Mucosa of descending colon (tissue), 3 donors: ENCODE measurements at places on chromosomes 12 and 14. TPM values are rescaled to one million over a fixed set of nuclear protein-coding genes. Genes with fewer than 3 reads are reported as not detected.

- no peak for DNase-seq
These were observed 409.0 kb downstream of the DAD1 start for GRCh38 chr14:22180045-22180444.

DNA sequence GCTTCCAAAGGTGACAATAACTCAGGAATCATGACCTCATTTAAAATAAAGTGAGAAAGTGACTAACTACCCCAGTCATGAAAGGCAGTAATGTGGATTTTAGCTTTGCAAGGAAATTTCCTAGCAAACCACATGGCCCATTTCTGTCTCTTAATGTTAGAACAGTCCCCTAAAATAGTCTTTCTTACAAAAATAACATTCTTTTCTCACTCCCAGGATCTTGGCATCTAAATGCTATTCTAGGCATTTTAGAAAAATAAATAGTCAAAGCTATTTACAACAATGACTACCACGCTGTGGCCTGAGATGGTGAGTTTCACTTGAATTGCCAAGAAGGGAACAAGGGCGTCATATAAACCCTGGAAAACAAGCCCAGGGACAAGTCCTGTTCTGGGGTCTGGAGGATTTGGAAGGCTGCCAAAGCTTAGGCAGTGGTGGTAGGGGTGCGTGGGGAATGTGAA lies 101.2 kb upstream of the CCDC175 start:
- no peak for DNase-seq

COA8 gene
- 29.3 TPM for total RNA-seq

LTBR gene
- total RNA-seq, result 114 TPM

GRCh38 chr12:50841716-50842531 lies 802 bp upstream of the TMPRSS12 start:
- no peak for DNase-seq

GRCh38 chr12:116878567-116879508 lies 2.4 kb downstream of the HRK start:
- DNase-seq, result peak; percentile 69

DNA sequence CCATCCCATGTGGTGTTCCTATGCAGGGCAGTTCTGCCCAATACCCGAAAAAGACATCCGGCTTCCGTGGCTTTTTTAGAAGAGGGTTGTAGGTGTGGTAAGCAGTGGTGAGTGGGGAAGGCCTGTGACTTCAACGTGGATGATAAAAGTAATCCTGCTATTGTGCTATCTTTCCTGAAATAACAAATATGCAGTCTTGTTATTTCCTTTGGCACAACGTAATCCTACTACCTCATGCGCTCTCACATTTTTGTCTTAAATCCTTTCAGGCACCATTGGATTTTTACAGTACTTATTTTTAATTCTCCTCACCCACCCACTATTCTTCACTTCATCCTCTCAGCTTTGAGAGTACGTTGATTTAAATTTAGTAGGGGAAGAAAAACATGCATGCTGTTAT lies 96.8 kb downstream of the IPO8 start:
- DNase-seq, result no peak

DNA sequence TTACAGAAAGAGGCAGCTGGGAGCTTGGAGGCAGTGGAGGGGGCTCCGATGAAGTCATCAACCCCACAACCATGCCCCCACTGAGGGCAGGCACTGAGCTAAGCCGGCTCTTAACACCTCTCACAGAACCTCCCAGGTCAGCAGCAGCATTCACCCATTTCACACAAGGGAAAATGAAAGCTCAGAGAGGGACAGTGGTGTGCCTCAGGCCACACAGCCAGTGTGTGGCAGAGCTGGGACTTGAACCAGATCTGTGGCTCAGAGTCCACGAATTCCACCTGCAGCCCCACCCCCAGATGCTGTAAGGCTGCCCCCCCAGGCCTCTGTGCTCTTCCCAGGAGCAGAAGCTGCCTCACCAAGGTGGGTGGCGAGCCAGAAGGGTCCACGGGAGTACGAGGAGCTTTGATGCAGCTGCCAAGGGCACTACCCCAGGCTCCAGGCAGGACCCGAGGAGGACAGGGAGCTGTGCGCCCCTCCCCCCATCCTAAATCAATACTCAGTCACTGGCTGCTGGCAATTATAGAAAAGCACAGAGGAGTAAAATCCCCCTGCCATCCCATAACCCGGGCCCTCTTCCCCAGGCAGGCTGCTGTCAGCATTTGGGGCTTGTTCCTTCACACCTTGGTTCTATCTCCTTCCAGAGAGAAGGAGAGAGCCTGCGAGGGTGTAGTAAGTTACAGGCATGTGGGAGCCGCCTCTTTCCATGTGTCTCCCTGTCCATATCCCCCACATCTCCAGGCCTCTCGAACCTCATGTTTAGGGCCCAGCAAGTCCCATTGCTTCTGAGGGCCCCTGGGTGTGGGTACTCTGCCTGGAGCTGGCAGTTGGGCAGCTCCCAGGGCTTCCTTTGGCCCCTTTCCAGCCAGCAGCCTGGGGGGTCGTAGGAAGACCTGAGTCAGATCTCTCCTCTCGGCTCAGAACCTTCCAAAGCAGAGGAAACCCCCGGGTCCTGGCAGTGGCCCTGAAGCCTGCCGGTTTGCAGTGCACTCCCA lies 47.6 kb downstream of the FAM222A start:
- DNase-seq, result no peak

- DNase-seq, result no peak
These were observed 22.7 kb downstream of the ITPR2 start for GRCh38 chr12:26810330-26810729.

RNF31 gene
- 66.2 TPM for total RNA-seq

DBX2 gene
- total RNA-seq, result not detected

GRCh38 chr12:124385219-124385969 lies 90.5 kb downstream of the RFLNA start:
- no peak for DNase-seq

- no peak for DNase-seq
These were observed 85.7 kb downstream of the KIF26A start for GRCh38 chr14:104224131-104224505.

DNA sequence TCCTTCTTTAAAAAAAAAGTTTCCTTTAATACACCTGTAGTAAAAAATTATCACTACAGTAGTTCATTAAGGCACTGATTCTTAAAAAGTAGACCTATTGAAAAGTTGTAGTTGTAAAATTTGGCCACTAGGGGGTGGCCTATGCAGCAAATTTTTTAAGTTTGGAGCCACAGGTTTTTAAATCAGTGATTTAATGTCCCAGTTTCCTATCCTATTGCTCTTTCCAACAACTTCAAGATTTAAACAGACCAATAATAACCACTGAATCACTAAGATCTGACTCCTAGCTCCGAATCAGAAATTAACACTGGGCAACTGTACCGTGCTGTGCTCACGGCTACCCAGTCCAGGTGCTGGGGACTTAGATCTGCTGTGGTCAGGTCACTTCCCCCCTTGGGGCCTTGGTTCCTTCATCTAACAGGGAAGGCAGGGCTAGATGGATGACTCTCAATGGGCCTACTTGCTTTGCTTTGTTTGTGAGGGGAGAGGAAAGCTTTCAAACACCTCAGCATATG lies 279.3 kb downstream of the MED13L start:
- no peak for DNase-seq

DNA sequence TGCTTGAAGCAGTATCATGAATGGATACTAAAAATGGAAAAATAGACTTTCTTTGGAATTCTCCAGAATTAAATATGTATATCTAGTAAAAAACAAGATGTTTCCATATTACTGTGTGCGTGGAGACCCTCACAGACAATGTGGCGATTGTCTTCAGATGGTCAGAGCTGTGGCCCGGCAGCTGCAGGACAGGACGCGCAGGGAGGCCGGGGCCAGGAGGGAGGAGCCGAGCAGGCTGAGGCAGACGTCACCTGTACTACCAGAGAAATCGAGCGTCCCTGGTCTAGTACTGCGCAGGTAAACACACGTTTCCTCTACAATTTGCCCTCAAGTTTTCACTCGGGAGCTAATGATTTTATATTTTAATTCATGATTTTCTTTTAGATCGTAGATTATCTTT lies 22.8 kb downstream of the DDX51 start:
- DNase-seq, result no peak

GRCh38 chr14:76917745-76918255 lies 91.6 kb downstream of the LRRC74A start:
- DNase-seq, result no peak

DNA sequence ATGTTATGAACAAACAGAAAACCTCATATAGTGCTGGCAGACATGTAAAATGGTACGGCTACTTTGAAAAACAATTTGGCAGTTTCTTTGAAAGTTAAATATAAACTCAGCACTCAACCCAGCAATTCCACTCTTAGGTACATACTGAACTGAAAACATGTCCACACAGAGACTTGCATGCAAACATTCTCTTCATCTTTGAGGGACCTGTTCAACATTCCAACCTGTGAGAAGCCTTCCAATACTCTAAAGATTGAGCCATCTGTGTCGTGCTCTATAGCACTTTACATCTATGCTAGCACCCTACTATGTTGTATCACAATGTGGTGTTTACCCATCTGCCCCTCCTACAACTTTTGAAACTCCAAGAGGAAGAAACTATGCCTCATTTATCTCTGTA lies 79.3 kb downstream of the DNAI7 start:
- DNase-seq, result no peak

KRT72 gene
- total RNA-seq, result not detected

PTGER2 gene
- total RNA-seq, result 8.1 TPM

ARHGAP5 gene
- 94.7 TPM for total RNA-seq

DNA sequence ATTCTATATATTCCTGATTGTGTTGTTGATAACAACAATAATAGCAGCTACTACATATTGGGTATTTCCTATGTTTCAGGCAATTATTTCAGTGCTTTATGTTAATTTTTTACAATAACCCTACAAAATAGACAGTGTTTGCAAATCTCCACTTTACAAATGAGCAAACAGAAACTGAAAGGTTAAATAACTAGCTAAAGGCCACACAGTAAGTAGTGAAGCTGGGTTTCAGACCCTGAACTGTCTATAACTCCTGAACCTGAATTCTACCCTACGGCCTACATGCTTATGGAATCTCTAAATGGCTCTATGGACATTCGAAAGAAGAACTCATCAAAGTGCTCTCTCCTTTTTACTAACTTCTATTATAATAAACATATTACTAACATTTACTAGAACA lies 19.7 kb upstream of the NUDT4 start:
- no peak for DNase-seq

DNA sequence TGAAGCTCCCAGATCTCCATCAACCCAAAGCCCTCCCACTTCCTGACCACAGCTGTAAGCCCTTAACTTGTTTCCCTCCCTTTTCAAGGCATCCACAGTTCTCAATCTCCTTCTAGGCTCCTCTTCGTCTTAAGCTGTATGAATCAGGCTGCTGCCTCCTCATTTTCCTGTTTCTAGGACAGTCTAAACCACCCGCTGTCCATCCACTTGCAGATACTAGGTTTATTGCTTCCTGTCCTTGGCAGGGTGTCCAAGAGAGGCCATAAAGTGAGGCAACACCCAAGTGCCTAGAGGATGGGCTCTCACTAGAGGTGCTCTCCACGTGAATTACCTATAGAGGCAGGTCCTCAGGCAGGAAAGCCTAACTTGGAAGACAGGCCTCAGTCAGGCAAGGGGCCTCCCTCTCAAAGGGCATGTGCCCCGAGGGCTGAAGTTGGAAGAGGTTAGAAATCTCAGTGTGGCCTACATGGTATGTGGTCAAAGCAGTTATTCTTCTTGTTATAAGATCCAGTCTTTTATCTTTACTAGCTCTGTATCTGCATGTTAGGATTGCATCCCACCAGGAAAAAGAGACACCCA lies 8.8 kb upstream of the TMEM106C start:
- no peak for DNase-seq

GRCh38 chr12:132152953-132153352 lies 8.7 kb downstream of the NOC4L start:
- DNase-seq, result peak; percentile 14

- DNase-seq, result no peak
These were observed 5.7 kb downstream of the DPF3 start for GRCh38 chr14:72888192-72888591.

MSI1 gene
- total RNA-seq, result 3.7 TPM

DNA sequence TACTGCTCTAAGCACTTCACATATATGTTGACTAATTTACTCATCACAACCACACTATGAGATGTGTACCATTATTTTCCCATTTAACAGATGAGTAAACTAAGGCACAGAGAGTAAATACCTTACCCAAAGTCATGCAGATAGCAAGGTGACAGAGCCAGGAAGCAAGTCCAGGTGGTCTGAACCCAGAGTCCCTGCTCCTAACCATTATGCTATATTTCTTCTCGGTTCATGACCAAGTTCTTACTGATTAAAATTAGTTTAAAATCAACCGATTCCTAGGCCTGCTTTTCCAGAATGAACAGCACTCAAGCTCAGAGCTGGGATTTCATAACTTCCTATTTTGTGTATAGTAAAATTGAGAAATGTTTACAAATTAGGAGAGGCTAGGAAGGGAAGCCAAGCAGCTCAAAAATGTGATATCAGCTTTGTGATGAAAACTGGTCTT lies 85.5 kb upstream of the EGLN3 start:
- DNase-seq, result no peak

DNA sequence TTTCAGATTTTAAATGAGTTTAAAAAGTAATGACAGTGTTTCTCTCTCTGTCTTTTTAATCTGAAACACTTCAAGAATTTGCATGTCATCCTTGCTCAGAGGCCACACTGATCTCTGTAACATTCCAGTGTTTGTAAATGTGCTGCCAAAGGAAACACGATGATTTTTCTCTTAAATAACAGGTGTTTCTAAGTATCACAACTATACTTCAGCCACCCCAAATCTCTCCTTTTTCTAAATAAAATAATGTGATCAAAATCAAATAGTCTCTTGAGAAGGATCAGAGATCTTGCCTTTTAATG lies 3.3 kb upstream of the GALC start:
- DNase-seq, result no peak

DNA sequence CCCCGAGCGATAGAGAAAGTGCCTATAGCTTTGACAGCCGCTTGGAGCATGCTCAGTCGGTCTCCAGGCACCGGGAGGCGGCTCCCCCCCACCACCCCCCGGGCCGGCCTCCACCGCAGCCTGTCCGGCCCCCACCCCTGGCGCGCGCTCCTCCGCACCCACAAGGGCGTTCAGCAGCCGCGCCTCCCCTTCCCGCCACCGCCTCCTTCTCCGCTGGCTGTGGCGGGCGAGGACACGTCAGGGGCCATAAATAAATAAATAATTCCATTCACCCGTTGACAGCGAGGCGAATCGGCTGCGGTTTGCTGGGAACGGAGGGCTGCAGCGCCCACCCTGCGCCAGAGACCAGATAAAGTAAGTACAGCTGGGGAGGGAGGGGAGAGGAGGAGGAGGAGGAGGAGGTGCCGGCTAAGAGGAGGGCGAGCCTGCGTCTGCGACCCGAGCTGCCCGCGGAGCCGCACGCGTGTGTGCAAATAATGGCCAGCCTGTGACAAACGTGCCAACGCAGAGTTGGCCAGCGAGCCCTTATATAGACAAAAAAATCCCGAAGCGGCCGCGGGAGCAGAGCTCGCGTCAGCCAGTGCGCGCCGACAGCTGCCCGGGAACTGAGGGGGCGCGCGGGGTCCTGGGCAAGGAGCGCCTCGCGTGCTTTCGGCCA lies at the start of gene SLC16A7:
Gene SLC16A7 (plus strand): TSS at position 147 of the 658 bp plus-strand sequence. CDS start 108,773 bp downstream, outside the sequence.
- DNase-seq, result peak; percentile 83

DNA sequence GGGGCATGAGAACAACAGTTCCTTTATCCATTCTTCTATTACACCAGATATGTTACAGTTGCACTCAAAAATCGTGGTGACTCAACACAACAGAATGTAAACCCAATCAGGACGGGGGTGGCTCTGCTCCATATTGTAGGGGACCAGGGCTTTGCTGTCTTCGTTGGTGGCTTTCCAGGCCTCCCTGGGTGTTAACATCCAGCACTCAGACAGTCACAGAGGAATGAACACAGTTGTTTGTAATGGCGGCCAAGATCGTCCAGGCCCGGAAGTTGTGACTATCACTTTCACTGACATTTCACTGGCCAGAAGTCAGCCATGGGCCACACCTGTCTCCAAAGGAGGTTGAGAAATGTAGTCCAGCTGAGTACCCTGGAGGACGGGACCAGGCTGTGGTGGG lies 204.1 kb downstream of the CACNA1C start:
- no peak for DNase-seq

GRCh38 chr12:46370380-46370734 lies 2.2 kb downstream of the SLC38A2 start:
- no peak for DNase-seq
